Stimulated activated CD4-positive, alpha-beta T cell treated with anti-CD3 and anti-CD28 coated beads, TNF-alpha, amount 100 ng/mL, for 1 hour (primary cell): ENCODE measurements at places on chromosomes 12 and 14.

DNA sequence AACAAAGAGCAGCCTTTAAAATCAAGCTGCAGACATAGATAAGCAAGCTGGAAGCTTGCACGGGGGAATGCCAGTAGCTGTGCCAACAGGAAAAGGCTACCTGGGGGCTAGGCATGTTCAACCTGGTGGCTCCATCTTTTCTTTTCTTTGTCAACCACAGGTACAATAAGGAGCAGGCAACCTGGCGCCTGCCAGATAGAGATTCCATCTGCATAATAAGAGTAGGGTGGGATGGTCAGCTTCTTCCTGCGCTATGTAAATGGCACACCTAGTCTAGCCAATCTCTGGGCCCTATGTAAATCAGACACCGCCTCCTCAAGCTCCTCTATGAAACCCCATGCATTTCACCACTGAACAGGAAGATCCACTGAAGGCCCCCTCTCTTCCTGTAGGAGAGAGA lies 87.4 kb upstream of the PKP2 start:
- no peak for DNase-seq

DNA sequence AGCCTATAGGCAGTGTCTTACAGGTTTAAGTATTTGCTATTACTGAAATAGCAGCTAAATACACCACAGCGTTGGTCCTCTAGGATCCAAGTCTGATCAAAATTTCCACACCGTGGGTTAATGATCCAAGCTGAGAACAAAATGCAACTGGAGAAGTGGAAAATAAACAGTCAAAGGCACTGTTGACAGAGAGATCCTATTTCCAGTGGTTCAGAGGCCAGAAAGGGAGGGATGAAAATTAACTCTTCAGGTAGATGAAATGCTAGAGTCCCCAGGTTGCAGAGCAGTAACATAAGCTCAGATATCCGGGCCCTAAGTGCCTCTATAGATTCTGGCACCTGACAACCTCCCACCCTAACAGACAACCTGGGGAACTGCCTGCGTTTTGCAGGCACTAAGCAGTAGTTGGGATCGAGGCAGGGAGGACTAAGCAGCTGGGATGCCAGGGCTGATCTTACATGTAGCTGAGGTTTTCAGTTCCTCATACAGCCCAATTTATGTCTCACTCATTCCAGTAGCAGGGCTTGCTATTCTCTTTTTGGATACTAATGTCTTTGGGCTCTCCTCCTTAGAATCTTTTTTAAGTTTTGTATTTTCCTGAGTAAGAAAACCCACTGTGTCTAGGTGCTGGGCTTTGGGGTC lies 42.7 kb upstream of the CRACR2A start:
- no peak for DNase-seq

- no peak for DNase-seq
These were observed 711.9 kb upstream of the TMEM132C start for GRCh38 chr12:127555071-127555470.

DNA sequence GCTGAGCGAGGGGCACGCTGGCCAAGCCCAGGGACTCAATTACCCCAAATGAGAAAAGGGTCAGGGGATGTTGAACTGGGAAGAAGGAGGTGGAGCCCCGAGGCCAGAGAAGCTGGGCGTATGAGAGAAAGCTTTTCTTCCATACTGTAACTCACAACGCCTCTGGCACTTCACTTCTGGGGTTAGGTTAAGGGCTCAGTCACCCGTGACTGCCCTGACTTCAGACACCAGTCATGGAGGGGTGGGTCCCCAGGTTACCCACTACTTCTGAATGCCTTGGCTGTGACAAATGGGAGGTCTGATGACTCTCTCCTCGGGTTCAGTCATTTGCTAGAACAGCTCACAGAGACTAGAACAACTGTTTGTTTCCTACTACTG lies 5.5 kb upstream of the GPR132 start:
- no peak for DNase-seq

GRCh38 chr12:65948320-65949008 lies 124.2 kb downstream of the HMGA2 start:
- no peak for DNase-seq

DNA sequence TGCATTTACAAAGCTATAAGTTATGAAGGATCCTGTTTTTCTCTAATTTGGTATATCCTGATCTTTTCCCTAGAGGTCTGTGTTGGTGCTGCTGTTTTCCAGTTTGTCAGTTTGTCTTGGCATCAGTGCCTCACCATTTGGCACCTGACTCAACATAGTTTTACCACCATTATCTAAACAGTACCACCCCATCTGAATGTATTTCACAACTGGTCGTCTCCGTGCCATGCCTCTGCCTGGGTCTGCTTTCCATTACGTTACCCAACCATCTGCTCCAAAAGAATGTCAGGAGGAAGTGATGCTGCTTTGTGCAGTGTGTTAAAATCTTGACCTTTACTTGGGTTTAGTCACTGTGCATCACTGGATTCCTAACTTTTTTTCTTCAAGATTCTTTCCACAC lies 129.3 kb upstream of the RASSF8 start:
- no peak for DNase-seq

- no peak for DNase-seq
These were observed 2.1 kb upstream of the ARHGDIB start for GRCh38 chr12:14963520-14963919.

GRCh38 chr14:90049390-90049789 lies 12.4 kb upstream of the KCNK13 start:
- no peak for DNase-seq

- DNase-seq = no peak
These were observed 15.2 kb downstream of the RBM23 start for GRCh38 chr14:22903742-22904087.

- no peak for DNase-seq
These were observed at the start of gene TMEM132D for GRCh38 chr12:129903956-129904829. TSS of gene TMEM132D (minus strand) at chr12:129904025.

DNA sequence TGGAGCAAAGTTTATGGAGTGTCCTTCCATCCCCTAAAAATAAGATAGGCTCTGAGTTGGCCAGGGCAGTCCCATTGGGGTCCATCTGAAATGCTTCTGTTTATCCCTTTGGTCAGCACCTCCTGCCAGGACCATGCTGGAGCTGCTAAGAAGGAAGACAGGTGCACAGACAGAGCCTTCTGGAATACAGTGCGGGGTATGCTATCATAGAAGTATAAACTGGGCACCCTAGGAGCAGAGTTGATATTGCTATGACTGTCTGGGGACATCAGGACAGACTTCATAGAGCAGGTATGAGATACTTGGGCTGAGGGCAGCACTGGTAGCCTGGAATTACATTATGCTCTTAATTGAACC lies 170.4 kb upstream of the HIF1A start:
- no peak for DNase-seq

- DNase-seq = no peak
These were observed 191.9 kb downstream of the RAD51B start for GRCh38 chr14:68011406-68012028.

DNA sequence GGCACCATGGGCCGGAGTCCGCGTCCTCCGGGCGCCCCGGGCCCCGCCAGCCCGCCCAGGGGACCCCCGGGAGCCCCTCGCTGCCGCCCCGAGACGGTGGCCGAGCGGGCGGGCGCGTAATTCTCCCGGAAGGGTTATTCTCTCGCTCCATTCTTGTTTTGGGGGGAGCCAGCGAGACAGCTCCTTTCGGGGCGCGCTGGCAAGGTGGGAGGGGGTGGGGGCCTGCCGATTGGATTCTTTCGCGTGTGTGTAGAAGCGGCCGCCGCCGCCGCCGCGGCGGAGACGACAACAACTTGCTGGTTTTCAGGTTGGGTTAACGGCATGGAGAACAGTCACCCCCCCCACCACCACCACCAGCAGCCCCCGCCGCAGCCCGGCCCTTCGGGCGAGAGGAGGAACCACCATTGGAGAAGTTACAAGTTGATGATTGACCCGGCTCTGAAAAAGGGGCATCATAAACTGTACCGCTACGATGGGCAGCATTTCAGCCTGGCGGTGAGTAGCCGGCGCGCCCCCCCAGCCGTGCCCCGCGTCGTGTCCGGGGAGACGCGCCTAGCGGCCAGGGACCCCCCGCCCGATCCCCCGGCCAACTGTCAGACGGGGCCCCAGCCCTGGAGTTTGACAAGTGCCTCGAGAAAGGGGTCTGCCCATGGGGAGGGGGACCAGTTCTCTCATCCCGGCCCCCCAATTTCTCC lies 755 bp downstream of the SETD1B start:
- DNase-seq = no peak

DNA sequence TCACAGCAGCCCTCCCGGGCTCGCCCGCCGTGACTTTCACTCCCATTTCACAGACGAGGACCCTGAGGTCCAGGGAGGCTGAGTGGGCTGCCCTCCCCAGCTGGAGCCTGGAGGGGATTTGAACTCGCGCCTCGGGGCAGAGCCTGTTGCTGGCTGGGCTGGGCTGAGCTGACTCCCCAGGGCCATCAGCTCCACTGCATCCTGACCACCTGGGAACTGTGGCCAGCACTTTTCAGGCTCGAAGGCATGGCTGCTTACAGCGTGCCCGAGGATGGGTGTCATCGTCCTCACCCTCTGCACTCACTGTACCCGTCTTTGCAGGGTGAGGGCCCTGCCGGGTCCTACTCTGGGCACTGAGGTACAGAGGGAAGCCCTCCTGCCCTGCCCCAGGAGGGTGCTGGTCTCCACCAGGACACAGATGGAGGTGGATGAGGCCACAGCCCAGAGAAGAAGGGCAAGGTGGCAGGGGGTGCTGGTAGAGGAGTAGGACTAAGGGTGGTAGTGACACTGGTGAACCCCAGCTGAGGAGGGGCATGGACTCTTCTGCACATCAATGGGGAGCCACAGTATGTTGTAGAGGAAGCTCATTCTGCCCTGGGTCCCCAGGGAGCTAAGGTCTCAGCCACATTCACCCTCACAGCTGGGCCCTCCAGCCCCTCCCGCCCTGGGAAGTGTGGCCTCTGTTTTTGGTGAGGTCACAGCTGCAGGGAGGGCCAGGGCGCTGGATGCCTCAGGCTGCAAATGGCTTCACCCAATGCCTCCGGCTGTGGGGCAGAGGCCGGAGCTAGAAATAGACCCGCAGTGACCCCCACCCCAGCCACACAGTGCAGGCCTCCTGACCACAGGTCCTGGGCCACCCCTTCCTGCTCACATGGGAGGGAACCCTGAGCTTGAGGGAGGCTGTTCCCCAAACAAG lies 365.1 kb upstream of the SFSWAP start:
- no peak for DNase-seq

DNA sequence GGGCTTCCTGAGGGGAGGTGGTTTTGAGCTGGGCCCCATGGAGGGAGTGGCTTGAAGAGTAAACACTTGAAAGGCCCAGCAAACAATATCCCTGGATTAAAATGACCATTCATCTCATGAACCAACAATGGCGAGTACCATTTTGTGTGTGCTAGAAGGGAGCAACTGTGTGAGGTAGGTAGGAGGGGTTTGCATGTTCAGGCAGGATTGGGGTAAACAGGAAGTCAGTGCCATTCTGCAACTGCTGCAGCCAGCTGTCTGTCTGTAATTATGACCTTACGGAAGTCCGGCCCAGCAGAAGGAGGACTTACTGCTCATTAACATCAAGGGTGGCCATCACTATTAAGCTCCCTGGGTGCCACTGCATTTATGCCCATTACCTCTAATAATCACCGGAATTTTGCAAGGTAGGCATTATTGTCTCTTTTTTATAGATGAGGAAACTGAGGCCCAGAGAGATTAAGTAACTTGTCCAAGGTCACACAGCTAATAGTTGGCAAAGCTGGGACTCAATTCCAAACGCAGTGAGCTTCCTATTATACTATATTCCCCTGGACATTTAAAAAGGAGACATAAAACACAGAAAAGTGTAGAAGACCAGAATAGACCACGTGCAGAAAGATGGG lies 16.6 kb upstream of the IFI27L2 start:
- no peak for DNase-seq

DNA sequence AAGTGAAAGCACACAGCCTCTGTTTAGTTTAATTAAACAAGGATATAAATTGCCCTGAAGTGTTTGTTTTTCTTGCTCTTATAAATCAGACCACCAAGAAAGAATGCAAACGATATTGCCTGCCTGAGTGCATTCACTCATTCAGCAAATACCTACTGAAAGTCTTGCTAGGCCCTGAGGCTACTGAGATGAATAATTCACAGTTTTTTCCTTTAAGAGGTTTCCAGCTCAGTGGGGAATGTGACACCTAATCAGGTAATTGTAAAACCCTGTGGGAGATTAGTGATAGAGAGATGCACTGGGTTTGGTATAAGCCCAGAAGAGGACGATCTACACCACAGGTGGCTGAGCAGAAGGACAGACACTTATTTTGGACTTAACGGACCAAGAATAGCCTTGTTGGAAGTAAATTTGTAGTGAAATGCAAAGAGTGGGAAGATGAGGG lies 151.4 kb downstream of the SLC35F4 start:
- DNase-seq = no peak

DNA sequence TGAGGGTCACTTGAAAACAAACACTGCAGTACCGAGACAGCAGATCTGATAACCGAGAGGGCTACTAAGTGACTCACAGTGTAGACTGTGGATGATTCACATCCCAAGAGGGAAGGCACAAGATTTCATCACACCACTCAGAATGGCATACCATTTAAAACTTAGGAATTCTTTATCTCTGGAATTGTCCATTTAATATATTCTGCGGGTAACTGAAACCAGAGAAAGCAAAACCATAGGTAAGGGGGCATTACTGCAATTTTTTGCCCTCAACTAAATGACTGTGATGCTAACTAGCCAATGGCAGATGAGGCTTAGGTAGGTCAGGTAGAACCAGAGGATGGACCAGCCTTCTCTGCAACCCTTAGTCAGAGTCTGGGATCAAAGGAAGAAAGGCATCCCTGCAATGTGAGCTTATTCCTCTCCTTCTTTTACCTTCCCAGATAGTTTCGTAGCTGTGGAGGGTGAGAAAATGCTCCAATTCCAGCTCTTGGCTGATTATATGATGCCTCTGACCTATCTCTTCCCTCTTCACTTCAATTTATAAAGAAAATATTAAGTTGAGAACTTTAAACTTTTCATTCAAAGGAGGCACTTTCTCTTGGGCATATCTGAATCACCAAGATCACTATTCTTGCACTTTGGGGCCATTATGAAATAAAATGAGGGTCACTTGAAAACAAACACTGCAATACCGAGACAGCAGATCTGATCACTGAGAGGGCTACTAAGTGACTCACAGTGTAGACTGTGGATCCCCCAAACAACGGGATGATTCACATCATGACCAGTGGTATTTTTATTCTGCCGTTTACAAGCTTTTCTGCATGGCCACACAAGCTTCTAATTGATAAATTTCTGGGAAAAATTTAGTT lies 6.8 kb downstream of the ART4 start:
- no peak for DNase-seq
